ENCODE measurements at places on chromosomes 3 and 15. TPM values are rescaled to one million over a fixed set of nuclear protein-coding genes. Genes with fewer than 3 reads are reported as not detected.

- no peaks in the 10 kb centered on the region for H3K27me3 ChIP-seq
- peaks cover 3% of the 10 kb centered on the region for H3K4me1 ChIP-seq
- DNase-seq = no peak
- no peaks in the 10 kb centered on the region for H3K36me3 ChIP-seq
- no peak overlapping the region for H3K27ac ChIP-seq
- no peak overlapping the region for H3K4me3 ChIP-seq
Measured at GRCh38 chr3:128170866-128171516, 17.7 kb downstream of the EEFSEC start.

- H3K27me3 ChIP-seq = no peaks in the 10 kb centered on the region
- H3K36me3 ChIP-seq = no peaks in the 10 kb centered on the region
- DNase-seq = no peak
- H3K4me1 ChIP-seq = no peaks in the 10 kb centered on the region
Measured at GRCh38 chr3:165128544-165128943, 50.2 kb upstream of the SI start.

DNA sequence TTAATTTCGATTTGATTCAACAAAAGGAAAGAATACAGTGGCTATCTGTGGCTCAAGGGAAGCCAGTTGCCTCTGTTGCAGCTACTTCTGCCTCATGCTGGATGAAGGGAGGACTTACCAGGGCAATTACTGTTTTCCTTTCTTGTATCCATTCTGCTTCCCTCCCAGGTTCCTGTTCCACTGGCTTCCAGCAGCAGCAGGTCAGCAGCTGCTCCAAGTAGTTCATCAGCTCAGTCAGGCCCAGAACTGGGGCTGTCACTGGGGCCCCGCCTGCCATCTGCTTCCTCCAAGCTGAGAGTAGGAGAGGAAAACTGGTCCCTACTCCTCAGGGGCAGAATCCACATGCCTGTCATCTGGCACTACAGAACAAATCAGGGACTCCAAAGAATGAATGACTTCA, 48.6 kb upstream of the ULK4 start:
- no peak overlapping the region for H3K4me3 ChIP-seq
- H3K27me3 ChIP-seq = no peaks in the 10 kb centered on the region
- peaks cover 3% of the 10 kb centered on the region for H3K36me3 ChIP-seq
- no peak for DNase-seq
- no peak overlapping the region for H3K27ac ChIP-seq

DNA sequence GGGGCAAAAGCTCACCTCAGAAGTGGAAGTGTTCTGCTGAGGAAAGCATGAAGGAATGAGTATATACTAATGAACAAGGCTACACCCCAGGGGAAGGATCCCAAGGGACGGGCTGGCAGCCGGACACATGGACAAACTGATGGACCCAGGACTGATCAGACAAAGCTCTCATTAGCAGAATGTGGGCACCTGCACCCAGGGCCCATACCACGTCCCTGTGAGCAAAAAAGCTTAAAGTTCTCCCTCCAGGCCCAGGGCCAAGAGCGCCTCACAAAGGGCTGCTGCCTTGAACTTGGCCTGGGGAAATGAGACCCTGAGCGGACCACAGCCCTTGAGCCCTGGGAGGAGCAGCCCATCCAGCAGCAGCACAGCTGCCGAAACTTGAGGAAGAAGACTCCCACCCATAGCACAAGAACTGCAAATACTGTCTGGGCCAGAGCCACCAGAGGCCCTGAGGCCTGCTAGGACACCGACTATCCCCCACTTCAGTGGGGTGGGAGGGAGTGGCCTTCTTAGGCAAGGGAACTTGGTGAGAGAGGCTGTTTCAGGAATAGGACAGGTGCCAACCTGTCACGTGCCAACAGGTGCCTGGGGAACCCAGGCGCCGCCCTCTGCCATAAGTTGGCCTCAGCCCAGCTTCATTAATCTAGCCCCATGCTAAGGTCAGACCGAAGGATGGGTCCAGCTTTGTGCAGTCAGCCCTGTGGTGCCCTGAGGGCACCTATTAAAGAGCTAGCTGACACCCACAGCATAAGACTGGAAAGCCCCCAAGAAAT, 2.3 kb upstream of the GMPPB start:
- no peaks in the 10 kb centered on the region for H3K27me3 ChIP-seq
- DNase-seq = no peak
- peak overlapping the region; percentile 12 for H3K27ac ChIP-seq
- H3K4me1 ChIP-seq = peaks cover 26% of the 10 kb centered on the region
- peaks cover 19% of the 10 kb centered on the region for H3K36me3 ChIP-seq
- no peak overlapping the region for H3K4me3 ChIP-seq

DNA sequence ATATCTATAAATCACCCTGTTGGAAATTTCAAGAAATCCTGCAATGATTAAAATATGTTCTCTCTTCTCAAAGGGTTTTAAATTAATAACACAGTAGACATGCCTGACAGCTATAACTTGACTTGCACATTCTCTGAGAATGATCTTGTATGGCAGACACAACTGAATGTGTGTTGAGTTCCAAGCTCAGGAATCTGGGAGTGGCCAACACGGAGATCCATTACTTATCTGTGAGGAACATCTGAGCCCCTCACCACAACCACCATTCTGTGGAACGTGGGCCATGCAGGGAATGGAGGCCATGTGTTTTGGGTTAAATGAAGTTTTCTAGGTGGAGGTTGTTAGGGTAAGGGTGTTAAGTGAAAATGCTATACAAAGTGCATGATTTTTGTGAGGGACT, 105.3 kb upstream of the CHMP2B start:
- no peaks in the 10 kb centered on the region for H3K4me1 ChIP-seq
- no peaks in the 10 kb centered on the region for H3K27me3 ChIP-seq
- no peaks in the 10 kb centered on the region for H3K36me3 ChIP-seq
- H3K27ac ChIP-seq = no peak overlapping the region
- H3K4me3 ChIP-seq = no peak overlapping the region

DNA sequence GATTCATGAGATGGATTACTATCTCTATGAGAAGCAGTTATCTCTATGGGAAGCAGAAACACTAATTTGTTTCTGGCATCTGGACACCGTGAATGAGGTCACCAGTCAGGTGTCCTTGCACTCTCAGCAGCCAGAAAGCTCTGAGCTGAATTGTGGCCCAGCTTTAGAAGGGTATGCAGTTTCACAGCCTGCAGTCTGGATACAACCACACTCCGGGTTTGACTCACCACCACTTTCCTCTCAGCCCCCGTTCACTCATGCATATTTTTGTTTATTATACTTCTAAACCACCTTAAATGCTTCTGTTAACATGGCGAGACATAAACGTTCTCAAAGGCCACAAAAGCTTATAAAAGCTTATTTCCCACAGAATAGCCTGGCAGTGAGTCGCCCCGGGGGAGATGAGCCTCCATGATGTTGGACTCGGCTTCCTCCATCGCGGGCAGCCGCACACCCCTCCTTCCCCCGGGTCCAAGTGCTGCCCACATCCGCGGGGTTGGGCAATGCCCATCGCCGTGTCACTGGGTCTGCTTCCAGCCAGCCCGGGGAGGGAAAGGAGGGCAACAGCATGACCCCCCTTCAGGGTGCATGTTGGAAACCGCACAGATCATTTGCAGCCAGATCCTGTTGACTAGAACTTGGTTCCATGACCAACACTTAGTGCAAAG, 16.8 kb upstream of the SLC41A3 start:
- no peak for DNase-seq
- H3K4me3 ChIP-seq = no peak overlapping the region
- H3K27ac ChIP-seq = no peak overlapping the region
- no peaks in the 10 kb centered on the region for H3K4me1 ChIP-seq

DNA sequence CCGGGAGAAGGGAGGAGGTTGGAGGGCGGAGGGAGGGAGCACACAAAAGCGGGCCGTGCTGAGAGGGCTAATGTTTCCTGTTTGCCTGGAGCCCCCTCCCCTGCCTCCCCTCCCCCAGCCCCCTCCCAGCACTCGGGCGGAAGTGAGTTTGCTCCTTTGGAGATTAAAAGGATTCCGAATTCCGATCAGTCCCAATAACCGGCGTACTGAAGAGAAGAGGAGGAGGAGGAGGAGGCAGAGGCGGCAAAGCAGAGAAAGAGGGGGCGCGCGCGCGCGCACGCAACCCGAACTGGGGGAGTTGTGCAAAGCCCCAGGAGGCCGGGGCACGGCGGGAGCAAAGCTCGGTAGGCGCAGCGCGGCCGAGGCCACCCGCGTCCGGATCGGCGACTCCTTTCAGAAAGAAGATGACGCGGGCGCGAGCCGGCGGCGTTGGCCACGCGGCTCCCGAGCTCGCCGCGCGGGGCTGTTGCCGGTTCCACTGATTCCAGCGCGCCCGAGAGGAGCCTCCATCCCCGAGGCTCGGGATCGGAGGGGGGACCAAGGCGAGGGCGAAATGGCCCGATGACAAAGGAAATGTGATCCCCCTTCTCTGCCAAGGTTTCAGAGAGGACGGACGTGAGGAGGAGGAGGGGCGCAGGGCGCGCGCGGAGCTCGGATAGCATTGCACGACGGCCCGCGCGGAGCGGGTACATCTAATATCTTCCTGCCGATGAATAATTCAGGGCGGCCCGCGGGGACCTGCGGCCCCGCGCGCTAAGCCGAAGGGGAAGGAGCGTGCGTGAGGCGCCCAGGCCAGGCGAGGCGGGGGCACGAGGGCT, 1.1 kb upstream of the TRIM71 start:
- H3K27ac ChIP-seq = no peak overlapping the region
- peaks cover 67% of the 10 kb centered on the region for H3K27me3 ChIP-seq
- H3K4me3 ChIP-seq = peak overlapping the region; percentile 54
- DNase-seq = no peak

GRCh38 chr15:87707071-87707470, 549.5 kb downstream of the NTRK3 start:
- no peak for DNase-seq
- no peak overlapping the region for H3K4me3 ChIP-seq

DNA sequence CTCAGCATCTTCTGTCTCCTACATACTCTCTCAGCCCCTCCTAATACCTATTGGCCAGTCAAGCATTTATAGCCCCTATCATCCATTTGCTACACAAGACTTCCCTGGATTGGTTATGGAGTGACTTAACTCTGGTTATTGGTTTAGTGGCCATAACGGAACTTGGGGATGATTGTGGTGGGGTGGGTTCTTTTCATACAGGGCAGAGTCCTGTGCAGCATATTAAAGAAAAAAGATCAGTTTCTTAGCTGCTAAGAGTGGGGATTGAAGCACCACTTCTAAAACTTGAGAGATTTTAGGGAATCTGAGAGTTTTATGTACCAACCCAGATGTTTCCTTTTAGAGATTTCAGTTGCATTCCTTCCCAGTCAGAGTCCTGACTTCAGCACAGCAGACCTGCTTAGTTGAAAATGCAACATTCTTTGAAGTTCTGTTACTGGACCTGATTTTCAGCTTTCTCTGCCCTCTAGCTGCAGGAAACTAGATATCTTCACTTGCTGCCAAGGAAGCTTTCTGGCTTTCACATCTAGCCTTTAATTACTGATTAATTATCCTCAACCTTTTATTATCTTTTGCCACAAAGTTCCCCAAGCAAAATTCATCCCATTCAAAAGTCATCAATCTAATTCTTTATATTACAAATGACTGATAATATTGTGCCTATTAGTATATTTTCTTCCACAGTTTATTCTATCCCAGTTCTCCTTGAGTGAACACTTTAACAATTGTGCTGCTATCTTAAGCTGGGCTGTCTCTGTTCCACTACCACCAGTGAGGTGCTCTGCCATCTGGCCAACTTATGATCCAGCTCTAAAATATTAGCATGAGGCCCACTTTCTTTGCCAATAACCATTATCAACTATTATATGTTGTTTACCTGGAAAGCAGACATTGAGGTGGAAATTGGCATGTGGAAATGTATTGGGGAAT, 906.0 kb upstream of the ALCAM start:
- no peaks in the 10 kb centered on the region for H3K4me1 ChIP-seq
- H3K27me3 ChIP-seq = no peaks in the 10 kb centered on the region
- no peak for DNase-seq
- no peaks in the 10 kb centered on the region for H3K36me3 ChIP-seq
- H3K4me3 ChIP-seq = no peak overlapping the region

Gene ZPLD1
- total RNA-seq = not detected

Gene TNIK
- total RNA-seq = 61.7 TPM

Gene NR1I2
- total RNA-seq = 0.13 TPM

Gene LRRC31
- not detected for total RNA-seq

Gene MME
- total RNA-seq = not detected

Gene TTLL13
- 0.45 TPM for total RNA-seq

Measured in activated CD4-positive, alpha-beta memory T cell treated with anti-CD3 and anti-CD28 coated beads, Interleukin-2, amount 10 ng/mL, durations not matched to agents 7 days and 5 days (primary cell).